ENCODE measurements at places on chromosomes 12 and 14.

- DNase-seq = no peak
These were observed 47.7 kb upstream of the FAM181A start for GRCh38 chr14:93879362-93879983.

DNA sequence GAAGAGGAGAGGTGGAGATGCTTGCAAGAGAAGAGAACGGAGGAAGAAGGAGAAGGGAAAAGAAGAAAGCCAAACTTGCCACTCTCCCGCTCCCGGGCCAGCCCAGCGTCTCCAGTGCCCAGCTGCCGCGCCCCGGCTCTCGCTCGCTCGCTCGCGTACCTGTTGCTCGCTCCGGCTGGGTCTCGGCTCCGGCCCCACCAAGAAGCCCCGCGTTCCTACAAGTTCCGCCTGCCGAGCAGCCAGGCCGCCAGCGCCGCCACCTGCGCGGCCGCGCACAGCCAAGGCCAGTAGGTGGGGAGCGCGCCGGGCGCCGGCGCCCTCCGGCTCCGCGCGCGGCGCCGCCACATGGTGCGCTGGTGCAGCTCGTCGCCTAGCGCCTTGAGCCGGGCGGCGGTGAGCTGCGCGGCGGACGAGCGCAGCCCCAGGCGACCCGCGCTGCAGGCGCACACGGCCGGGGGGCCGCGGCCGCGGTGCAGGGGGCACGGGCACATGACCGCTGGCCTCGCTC is 370 bp downstream of the HRK start:
- DNase-seq = peak; percentile 40

DNA sequence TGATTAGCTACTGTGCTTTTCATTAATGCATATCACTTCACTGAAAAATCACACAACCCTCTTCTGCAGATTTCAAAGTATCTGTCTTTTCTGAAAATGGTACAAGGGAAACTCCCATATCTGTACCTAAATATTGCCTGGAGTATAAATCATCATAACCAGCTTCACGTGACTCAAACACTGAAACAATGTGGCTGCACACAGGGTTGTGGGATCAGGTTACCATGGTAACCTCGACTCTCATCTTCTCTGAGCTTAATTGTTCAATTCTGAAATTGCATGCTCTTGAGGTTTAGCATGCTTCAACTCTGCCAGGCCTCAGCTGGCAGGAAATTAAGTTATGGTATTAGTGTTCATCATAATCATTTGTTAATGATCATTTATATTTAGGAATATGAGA is 77.5 kb upstream of the CPSF6 start:
- DNase-seq = no peak

DNA sequence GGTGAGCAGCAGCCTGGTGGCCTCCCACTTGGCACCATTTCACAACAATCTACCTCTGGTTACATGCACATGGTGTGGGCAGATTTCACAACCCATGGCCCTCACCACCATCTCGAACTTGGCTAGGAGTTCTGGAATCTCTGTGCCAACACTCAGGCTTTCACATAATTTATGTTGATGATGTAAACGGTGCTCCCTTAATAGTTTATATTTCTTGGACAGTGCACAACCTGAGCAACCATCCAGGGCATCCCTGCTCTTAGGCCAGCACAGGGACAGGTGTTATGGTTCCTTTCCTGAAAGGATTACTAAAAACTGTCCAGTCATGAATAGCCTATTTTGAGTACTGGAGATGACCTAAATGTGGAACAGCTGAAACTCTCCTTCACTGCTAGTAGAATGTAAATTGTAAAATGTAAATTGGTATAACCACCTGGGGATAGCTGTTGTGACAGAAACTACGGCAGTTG is 28.6 kb downstream of the ABCB9 start:
- DNase-seq = no peak

- no peak for DNase-seq
These were observed 122.1 kb upstream of the CAND1 start for GRCh38 chr12:67147030-67147429.

DNA sequence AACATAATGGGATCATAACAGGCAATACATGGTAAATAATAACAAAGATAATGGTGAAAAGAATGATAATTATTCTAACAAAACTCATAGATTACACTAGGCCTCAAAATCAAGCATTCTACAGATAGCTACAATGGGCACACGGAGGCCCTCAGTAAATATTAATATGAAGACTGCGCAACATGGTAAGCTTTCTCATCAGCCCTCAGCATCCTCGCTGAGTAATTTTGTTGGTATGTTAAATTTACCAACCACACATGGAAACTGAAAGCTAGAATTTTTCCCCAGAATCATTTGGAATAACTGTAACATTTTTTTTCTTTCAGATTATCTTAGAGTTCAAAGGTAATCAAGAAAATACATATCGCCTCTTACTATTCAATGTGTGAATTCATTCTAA is 74.2 kb upstream of the PYGL start:
- DNase-seq = no peak

DNA sequence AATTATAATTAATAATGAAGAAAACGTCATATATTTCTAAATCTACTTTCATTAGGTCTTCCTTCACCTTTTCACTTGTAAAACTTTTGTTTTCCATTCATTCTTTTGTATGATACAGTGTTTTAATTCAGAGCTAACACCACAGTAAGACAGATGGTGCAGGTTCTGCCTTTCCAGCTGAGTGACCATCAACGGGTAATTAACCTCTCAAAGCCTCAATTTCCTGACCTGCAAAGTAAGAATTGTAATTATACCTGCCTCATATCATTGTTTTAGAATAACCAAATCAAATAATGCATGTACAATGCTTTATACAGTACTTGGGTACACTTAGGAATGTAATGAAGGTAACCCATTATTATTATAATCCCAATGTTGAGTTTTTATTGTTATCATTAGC is 157.6 kb downstream of the FOXA1 start:
- no peak for DNase-seq

Measured in lung (tissue), 17 donors.